ENCODE measurements at places on chromosomes 7 and 10.
A peak's percentile ranks its signal among the peaks of the same experiment; 100 is the strongest.

DNA sequence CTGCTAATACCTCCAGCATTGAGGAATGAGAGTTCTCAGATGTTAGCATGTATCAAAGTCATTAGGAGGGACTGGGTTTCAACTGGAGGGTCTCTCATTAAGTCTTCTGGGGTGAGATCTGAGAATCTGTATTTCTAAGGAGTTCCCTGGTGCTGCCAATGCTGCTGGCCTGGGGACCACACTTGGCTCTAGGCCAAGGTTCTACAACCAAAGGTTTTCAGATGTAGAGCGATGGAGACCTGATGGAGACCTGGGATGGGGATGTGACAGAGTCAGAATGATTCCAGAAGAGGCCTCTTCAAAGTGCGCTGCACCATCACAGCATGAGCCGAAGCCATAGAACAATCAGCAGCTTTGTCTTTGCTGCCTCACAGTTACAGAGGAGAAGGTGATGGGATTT lies 27.2 kb downstream of the ST8SIA6 start:
- DNase-seq = no peak

DNA sequence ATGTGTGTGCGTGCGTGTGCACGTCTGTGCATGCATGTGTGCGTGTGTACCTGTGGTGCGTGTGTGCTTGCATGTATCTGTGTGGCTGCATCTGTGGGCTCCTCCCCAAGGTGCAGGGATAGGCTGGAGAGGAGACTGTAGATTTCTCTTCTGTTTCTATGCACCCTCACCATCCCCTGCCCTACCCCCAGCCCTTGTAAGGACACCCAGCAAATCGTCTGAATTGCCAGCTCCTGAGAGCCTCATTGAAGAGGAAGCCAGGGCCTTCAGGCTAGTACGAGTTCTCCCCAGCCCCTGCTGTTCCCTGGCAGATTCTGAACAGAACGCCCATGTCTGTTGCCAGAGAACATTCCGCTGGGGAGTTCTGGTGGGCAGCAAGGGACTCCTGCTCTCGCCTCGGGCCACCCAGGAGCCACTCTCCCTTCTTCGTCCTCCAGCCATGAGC lies 17.0 kb upstream of the TRIM8 start:
- DNase-seq = no peak

GRCh38 chr10:30493609-30494530 lies 59.9 kb downstream of the MAP3K8 start:
- DNase-seq = no peak

DNA sequence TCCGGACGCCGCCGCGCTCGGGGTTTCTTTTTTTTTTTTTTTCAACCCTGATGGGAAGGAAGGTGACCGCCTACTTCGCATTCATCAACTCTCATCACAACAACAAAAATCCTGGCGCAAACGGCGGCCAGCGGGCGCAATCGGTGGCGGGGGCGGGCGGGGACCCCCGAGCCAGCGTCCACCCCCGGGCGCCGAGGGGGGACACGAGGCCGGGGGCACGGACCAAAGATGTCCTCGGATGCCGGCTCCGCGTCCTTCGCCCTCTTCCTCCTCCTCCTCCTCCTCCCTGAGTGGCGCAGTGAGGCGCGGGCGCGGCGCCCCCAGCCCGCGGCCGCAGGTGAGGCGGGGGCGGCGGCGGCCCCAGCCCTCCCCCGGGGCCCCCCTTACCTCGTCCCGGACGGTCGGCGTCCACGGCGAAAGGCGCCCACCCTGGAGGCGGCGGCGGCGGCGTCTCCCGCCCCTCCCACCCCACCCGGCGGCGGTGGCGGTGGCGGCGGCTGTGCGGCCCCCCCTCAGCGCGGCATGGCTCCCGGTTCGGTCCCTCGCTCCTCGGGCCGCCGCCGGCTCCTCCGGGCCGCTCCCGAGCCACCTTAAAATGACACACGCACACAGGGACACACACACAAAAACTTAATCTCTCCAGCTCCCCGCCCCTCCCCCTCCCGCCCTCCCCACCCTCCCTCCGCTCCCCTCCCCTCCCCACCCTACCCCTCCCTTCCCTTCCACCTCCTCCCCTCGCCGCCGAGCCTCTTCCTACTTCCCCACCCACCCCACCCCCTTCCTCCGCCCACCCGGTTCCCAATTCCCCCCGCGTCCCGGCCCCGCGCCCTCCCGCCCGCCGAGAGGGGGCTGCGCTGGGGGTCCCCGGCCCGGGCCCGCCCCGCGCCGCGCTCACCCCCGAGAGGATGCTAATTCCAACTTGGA lies at the start of gene CTBP2:
Gene CTBP2 (minus strand): TSS at position 632 of the 924 bp plus-strand sequence.
- DNase-seq = no peak

GRCh38 chr10:131881104-131881880 lies 19.5 kb upstream of the PPP2R2D start:
- no peak for DNase-seq

GRCh38 chr10:112532189-112532588 lies 85.2 kb downstream of the VTI1A start:
- no peak for DNase-seq

DNA sequence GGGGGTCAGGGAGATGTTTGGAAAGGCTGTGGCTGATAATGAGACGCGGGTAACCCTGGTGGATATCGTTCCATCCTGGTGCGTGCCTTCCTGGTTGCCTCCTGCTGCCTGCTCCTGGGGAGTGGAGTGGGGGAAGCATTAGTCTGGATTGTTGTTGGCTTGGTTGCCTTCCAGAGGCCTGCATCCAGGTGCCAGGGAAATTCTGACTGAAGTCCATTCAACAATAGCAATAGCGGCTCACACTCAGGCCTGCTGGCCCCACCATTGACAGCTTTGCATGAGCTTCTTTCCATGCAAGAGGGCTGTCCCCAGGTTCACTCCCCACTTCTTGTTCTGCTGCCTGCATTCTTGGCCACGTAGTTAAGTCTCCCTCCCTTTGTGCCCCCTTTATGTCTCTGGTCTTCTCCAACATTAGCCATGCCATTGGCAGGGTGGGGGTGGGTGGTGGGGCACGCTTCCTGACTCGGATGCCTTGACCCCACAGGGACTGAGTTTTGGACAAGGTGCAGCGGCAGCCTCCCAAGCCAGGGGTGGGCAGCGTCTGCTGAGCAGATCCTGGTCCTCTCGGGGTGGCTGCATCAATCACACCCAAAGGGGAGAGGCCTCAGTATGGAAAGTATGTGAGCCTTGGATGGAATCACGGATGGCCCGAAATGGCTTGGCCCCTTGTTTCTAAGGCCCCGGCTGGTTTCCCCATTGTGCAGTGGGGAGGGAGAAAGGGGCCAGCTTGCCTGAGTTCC lies 150.2 kb downstream of the GRK5 start:
- no peak for DNase-seq

DNA sequence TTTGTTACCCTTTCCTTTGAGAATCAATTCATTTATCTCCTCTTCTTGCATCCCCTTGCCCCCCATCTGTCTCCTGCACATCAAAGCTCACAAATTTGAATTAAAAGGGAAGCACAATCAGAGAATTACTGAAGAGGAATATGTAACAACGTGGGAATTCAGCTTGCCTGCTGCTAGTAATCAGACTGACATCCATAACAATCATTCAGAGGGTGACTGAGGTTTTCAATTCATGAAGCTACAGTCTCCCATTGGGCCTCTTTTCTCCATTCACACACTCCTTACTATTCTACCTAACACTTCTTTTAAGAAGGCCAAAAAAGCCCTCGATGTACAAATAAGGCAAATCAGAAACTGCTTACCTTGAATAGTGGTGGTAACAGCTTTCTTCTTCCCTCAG lies 24.3 kb upstream of the DNA2 start:
- no peak for DNase-seq

DNA sequence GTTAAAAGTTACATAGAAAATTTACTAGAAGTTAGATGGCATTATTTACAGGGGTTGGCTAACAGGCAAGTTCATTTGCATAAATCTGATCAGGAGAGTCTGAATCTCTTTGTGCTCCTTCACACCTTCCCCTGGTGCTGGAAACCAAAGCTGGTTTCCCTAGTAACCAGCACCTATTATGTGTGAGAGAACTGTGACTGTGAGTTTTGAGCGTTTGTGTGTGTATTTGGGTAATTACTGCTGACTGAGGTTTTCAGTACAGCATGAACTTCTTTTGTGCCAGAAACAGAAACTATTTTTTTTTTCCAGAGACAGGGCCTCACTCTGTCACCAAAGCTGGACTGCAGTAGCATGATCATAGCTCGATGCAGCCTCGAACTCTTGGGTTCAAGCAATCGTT lies 10.3 kb upstream of the IFIT1B start:
- no peak for DNase-seq

DNA sequence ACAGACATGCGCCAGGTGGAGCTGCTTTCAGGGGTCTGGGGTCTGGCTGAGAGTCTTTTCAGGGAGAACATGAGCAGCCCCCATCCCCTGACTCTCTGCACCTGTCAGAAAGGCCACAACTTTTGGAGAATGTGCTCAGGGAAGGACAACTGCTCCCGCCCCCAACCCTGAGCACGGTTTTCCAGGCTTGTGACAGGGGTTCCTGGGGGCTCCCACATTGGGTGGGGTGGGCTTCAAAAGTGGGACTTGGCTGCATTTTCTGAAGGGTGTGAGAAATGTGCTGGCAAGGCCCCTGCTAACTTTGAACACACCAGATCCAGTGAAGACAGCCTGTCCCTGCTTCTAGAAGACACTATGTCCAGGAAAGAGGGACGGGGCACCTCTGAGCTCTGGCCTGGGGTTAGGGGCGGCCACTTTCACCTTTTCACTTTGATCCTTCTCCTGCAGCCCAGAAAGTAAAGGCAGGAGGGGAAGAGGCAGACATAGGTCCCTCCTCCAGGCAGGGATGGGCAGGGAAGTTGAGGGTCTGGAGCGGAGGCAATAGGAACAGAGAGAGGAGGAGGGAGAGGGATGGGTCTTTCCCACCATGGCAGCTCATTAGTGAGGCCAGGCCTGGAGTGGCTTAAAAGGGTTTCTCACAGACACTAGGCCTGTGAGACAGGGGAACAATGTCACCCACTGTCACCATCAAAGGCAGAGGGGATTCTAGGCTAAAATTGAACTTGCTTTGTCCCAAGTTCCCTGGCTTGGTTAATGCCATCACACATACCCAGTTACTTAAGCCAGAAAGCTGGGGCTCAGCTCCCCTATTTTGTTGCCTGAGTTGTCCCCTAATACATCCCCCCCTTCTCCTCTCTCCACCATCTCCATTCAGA lies 1.5 kb downstream of the KCP start:
- no peak for DNase-seq

- DNase-seq = no peak
Measured at GRCh38 chr10:61465901-61466632, 12.9 kb upstream of the TMEM26 start.

DNA sequence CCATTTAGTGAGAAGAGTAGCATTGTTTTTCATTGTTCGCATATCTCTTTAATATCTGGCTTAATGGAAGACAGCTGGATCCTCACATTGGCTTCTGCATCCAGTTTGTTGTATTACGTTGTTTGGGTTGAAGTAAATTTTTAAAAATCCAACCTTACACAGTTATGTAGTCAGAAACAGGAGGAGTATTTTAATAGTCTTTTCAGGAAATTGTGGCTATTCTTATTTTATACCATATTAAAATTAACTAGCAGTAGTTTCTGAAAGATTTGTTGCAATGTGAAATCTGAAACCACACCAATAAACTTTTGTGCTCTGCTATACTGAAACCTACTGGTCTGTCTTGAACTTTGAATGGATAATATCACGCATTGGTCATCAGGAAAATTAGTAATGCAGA lies 27.9 kb downstream of the MYPN start:
- DNase-seq = no peak

- DNase-seq = no peak
Measured at GRCh38 chr10:86165666-86166065, 200.9 kb downstream of the GRID1 start.

GRCh38 chr10:58347967-58348366 lies 13.2 kb downstream of the UBE2D1 start:
- no peak for DNase-seq

DNA sequence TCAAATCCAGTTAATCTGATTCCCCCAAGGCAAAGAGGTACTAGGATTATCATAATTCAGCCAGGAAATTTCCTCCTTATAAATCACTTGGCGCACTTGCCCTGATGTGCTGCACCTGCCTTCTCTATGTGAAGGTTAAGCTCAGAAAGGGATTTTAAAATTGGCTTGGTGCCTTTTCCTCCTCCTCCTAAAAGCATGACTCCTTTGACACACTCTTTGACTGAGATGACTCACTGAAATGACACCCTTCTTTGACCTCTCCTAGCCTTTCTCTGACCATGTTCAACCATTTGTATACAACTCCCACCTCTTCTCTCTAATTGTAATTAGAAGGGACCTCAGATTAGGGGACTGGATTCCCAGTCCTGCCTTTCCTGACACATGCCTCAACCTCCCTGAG lies 46.5 kb downstream of the ABLIM1 start:
- DNase-seq = no peak

DNA sequence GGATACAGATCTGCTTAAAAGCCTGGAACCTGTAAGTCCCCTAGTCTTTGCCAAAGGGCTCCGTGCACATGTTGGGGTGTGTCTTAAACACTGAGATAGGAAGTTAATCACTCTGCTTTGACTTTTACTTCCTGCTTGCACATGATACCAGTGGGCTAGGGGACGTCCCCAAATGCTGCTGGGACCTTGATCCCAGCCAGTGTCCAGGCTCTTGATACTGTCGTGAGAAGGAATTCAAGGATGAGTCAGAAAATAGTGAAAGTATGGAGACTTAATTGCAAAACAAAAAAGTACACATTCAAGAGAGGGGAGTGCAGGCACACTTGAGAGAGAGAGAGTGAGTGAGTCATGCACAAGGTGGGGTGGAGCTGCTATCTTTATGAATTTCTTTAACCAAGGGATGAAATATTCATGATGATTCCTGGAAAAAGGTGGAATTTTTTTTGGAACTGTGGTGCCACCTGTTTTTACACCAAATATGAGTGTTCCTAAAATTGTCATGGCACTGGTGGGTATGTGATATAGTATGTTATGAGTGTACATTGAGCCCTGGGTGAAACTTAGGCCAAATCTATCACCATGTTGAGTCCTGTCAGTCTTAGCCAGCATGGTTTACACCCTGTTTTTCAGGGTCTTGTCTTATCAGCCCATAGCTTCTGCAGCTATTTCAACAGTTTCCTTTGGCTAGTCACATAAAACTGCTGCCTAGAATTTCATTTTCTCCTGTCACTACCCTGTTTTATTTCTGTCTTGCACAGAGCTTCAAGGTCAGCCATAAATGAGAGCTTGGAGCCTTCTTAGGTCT lies 88.3 kb upstream of the CYP26C1 start:
- DNase-seq = no peak

- no peak for DNase-seq
Measured at GRCh38 chr7:25886387-25887240, 265.4 kb upstream of the NFE2L3 start.

- DNase-seq = no peak
Measured at GRCh38 chr10:20007426-20007825, 191.2 kb downstream of the PLXDC2 start.

- DNase-seq = no peak
Measured at GRCh38 chr10:48242171-48242904, 32.2 kb downstream of the FRMPD2 start.

DNA sequence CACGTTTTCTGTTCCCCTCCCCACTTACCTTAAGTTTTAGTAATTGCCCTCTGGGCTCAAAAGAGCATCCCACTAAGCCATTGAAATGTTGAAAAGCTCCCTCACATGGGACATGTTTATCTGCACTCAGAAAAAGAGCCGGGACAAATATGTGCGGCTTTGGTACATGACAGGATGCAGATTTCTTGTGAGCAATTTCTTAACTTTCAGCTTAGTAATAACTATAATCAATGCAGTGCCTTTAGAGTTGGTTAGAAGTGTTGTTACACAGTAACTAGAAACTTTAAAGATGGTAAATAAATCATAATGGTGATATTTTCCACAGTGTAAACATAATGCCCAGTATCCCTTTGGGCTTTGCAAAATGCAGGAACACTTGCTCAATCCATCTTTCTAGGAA lies 89.2 kb downstream of the ZNF365 start:
- no peak for DNase-seq

GRCh38 chr7:69751026-69751425 lies 152.8 kb downstream of the AUTS2 start:
- DNase-seq = no peak

GRCh38 chr7:111752022-111752582 lies 189.8 kb upstream of the IMMP2L start:
- DNase-seq = peak; percentile 29

Measured in stimulated activated CD8-positive, alpha-beta memory T cell treated with anti-CD3 and anti-CD28 coated beads, Interleukin-15, amount 100 ng/mL, for 48 hours (primary cell).